Left ventricle myocardium superior (tissue), 1 donor: ENCODE measurements at places on chromosomes 7 and 10. TPM values are rescaled to one million over a fixed set of nuclear protein-coding genes. Genes with fewer than 3 reads are reported as not detected.

CC2D2B gene
- total RNA-seq: 0.45 TPM

DLX6 gene
- not detected for total RNA-seq

KCNMA1 gene
- total RNA-seq: 2.5 TPM

GJD4 gene
- total RNA-seq: not detected

OR2F1 gene
- total RNA-seq: not detected

MSMB gene
- total RNA-seq: not detected
